Stimulated activated CD8-positive, alpha-beta memory T cell treated with anti-CD3 and anti-CD28 coated beads, Interleukin-15, amount 100 ng/mL, for 24 hours (primary cell): ENCODE measurements at places on chromosomes 13 and 19.

- no peak for DNase-seq
These were observed 18.7 kb upstream of the ATXN8OS start for GRCh38 chr13:70088926-70089325.

GRCh38 chr13:30629527-30629926, 11.8 kb downstream of the USPL1 start:
- DNase-seq: no peak

- DNase-seq: no peak
These were observed 805.9 kb downstream of the PCDH17 start for GRCh38 chr13:58437427-58437826.

- DNase-seq: no peak
These were observed 17.7 kb downstream of the POLRMT start for GRCh38 chr19:615619-616018.
